Tibial nerve (tissue), 4 donors: ENCODE measurements at places on chromosomes 12 and 14. TPM values are rescaled to one million over a fixed set of nuclear protein-coding genes. Genes with fewer than 3 reads are reported as not detected.

GRCh38 chr12:54977155-54977554, 7.4 kb downstream of the TESPA1 start:
- DNase-seq: no peak

- no peak for DNase-seq
These were observed 12.1 kb downstream of the NFATC4 start for GRCh38 chr14:24379907-24380730.

DNA sequence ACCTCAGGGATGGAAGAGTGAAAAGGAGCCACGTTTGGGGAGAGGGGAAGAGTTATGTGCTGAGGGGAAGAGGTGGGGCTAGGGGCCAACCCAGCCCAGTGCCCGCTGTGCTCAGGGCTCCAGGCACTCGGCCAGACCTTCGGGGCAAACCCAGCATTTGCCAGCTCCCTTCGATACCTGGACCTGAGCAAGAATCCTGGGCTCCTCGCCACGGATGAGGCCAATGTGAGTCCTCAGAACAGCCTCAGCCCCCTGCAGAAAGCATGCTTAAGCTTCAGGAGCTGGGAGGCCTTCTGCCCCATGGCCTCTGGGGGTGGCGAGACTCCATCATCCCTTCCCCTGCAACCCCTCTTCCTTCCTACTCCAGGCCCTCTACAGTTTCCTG, 5.0 kb downstream of the CARMIL3 start:
- no peak for DNase-seq

DNA sequence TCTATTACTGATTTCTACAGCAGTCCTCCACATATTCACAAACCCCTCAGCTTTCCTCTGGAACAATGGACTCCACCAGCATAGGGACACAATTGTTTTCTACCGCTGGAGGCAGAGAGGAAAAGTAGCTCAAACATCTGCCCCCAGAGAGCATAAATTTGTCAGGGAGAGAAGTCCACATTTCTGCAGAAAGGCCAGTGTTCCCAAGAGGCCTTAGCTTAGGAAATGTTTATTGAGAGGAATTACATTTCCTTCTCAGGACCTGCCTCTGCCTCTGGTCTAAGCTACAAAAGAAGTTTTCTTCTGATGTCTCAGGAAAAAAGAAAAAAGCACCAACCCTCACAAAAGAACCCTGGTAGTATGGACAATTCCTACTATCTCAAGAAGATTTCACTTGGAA, 217.8 kb upstream of the BMP4 start:
- DNase-seq: no peak

GRCh38 chr12:52082988-52083637, 3.6 kb downstream of the SMIM41 start:
- peak; percentile 60 for DNase-seq

GRCh38 chr12:52860102-52860823, 11.5 kb upstream of the KRT78 start:
- no peak for DNase-seq

DNA sequence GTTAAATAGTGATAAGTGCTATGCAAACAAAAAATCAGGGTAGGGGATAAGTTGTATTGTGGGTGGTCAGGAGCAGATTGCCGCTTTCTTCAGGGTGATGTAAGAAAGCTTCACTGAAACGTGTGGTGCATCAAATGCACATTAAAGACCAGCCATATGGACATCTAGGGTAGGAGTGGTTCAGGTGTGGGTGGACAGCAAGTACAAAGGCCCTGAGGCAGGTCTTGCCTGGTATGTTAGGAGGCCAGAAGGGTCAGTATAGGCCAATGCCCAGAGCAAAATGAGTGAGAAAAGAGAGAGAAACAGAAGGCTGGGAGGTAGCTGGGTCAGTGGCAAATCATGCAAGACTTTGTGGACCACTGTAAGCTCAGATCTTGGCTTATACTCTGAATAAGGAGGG, 25.6 kb upstream of the CISTR start:
- DNase-seq: no peak

DNA sequence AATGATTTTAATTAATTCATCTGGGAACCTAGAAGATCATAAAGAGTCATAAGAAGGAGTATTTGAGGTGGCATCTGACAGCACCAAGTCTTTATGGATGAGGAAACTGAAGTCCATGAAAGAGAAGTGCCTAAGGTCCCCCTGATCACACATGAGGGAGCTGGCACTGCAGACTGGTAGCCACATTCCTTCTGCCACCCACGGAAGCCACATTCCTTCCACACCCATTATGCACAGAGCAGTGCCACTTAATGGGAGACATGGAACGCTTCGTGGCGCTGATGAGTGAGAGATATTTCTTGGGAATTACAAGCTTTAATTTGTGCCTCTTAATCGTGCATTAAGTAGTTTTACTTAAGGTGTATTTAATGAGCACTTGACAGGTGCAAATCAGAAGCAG, 139.3 kb upstream of the NTF3 start:
- DNase-seq: no peak

- no peak for DNase-seq
These were observed 13.1 kb upstream of the PLEKHD1 start for GRCh38 chr14:69471436-69471835.

GRCh38 chr12:52993558-52993869, 12.7 kb upstream of the EIF4B start:
- no peak for DNase-seq

DNA sequence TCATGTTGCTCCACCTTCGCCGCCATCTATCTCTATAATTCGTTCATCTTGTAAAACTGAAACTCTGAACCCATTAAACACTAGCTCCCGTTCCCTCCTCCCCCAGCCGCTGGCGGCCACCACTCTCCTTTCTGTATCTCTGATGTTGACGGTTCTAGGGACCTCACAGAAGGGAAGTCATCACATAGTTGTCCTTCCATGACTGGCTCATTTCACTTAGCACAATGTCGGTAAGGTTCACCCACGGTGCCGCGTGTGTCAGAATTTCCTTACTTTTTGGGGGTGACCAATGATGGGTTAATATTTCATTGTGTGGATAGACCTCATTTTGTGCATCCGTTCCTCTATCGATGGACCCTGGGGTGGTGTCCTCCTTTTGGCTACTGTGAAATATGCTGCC, 2.0 kb upstream of the CACNA2D4 start:
- no peak for DNase-seq

GRCh38 chr12:67223225-67223624, 45.9 kb upstream of the CAND1 start:
- no peak for DNase-seq

DNA sequence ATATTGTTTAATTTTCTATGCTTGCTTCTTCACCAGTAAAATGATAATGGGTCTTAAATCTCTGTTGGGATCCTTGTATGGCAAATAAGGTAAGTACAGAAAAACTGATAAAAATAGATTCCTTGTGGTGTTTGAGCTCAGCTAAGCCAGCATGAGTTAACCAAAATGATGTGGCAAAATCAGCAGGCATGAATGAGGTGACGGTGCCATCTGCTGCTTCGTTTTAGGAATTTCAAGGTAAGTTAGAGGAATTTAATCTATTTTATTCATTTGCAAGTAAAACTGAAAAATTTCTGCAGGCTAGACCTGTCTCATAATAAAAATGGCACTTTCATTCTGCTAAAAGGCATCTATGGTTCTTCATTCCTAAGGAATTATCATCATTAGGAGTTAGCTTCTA, 10.0 kb upstream of the CLEC7A start:
- DNase-seq: peak; percentile 40

GRCh38 chr12:51527966-51528365, 63.1 kb upstream of the SCN8A start:
- no peak for DNase-seq

DNA sequence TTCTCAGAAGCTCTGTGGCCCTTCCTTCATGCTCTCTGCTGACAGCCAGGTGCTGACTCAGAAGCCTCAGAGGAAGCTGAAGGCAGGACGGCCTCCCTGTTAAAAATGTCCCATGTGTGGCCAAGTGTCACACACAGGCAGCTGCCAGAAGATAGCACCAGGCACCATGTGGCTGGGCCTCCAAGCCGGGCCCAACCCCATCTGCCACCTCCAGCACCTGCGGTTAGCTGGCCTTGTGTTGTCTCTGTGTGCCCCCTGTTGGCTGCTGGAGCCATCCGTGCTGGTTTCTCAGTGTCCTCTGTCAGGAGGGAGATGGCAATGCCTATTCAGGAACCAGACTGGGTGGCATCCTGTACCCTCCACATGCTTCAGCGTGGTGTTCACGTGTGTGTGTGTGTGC, 63.2 kb downstream of the TSPAN11 start:
- no peak for DNase-seq

DNA sequence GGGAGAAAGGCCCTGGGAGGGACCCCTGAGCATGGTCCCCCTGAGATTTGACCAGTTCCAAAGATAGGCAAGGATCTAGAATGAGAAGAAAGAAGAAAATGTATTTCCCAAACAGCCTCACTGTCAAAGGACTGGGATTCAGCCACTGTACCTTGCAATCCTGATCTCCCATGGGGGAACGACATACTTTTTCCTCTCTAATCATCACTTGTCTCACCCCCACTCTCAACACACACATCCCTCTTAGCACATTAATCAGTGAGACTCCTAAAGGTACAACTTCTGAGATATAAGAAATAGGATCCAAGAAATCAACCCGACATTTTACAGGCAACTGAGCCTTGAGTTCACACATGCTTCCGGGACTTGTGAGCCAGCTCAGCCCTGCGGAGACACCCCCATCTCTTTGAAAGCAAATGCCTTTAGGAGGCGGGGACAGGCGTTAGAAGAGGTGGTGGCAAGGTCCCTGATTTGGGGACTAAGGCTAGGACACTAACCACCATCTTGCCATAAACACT, 1.4 kb downstream of the MAP3K9 start:
- DNase-seq: no peak

- DNase-seq: no peak
These were observed 27.7 kb downstream of the JKAMP start for GRCh38 chr14:59511916-59512575.

DNA sequence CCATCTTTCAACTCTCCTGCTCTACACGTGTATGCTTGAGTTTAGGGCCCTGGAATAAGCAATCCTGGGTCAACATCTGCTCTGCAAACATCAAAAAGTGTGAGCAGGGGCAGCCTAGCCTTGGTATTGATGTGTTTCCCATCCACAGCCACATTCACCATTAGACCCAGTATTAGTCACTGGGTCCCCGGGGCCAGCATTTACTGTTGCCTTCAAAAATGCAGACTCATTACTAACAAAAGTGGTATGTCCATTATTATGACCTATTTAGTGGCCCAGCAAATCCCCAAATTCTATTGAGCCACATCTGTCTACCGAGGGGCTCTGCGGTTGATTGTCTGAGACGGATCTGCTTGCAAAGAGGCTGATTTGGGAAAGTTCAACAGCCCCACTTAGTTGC, 661.8 kb downstream of the DIO2 start:
- no peak for DNase-seq

- DNase-seq: no peak
These were observed 11.7 kb downstream of the TNFAIP2 start for GRCh38 chr14:103134919-103135318.

DNA sequence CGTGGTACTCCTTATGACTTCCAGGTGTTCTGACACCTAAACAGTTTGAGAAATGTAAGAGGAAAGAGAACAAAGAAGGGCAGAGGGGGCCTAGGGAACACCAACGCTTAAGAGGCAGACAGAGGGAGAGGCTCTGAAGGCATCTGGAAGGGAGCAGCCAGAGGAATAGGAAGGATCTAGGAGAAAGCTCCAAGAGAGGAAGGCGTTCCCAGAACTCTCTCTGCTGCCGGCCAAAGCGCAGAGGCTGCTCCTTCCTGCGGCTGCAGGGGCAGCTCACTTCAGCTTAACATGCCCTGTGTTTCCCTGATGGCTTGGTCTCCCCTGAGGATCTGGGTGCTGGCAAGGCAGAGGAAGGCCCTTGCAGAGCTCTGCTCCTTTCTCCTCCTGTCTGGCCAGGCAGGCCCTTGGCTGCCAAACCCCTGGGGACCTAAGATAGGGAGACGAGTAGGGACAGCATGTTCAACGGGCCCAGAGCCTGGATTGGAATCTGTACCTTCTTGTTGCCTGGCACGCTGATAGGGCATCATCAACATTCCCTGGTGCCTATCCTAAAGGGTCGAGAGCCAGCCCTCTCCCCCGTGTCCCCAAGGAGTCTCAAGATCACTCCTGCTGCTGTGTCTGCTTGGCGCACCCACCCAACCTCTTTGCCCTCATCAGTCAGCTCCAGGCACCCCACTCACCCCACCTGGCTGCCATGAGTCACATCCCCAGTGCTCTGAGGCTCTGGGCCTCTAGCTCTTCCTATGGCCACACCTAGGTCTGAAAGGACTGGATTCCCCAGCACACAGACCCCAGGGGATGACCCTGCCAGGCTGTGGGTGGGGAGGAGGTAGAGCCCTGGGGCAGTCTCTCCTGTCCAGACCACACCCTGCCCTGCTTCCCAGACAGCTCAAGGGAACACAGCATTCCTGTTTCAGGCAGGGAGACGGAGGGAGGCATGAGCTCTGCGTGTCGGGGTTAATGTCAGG, 45.6 kb downstream of the LTBP2 start:
- no peak for DNase-seq

DNA sequence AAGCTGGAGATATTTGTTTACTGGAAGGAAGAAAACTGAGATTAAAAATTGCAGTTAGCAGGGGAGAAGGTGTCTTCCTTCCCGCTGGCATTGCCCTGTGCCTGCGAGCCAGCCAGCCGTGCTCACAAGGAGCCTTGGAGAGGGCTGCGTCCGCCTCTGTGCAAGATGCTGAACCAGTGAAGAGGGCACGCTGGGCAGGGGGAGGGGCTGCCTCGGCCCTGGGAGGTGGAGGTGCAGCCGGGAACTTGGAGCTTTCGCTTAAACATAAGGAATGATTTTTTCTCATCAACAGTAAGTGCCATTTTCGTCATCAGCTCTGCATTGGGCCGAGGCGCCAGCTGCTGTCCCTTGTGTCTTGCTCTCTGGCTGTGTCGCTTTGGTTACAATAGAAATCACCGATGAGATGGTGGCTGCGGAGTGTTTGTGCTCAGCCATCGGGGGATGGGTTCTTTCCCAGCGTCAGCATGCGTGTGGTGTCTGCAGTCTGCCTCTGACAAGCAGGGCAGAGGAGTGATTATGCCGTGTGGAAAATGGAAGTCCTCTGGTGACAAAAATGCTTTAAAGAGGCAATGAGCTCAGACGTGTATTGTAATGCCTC, 97.3 kb downstream of the ESR2 start:
- DNase-seq: no peak

DNA sequence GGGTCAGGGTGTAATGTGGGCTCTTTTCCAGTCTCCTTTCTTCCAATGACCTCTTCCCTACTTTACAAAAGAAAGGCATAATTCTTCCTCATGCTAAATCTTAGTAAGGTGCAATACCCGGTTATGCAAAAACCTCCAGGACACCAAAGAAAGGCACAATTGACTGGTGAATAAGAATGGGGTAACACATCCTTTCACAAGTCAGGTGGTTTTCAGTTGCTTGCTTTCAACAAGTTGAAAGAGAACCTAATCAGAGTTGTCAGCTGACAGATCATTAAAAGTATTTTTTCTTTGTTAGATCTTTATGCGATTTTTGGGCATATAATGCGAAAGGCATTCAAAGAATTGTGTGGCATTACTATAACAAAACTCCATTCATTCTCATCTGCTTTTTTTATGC, 1.3 kb upstream of the AEBP2 start:
- DNase-seq: no peak

The GNG2 gene
- total RNA-seq: 68.2 TPM

The BRF1 gene
- 77.6 TPM for total RNA-seq

The PPP2R3C gene
- total RNA-seq: 29.7 TPM

The B3GNT4 gene
- not detected for total RNA-seq

The DEPDC4 gene
- total RNA-seq: 1.2 TPM

The CFAP54 gene
- 6.7 TPM for total RNA-seq

The HOXC6 gene
- total RNA-seq: 3.6 TPM

The PDZRN4 gene
- total RNA-seq: 177 TPM

The BDKRB2 gene
- total RNA-seq: 10.5 TPM

The FGD6 gene
- 12.3 TPM for total RNA-seq

The SPIC gene
- not detected for total RNA-seq

The RIPK3 gene
- total RNA-seq: 9.6 TPM

The FAM90A1 gene
- total RNA-seq: not detected

The CMKLR1 gene
- 22.3 TPM for total RNA-seq

The ATL1 gene
- 34.7 TPM for total RNA-seq

The RFX4 gene
- total RNA-seq: not detected

The GLT1D1 gene
- 0.60 TPM for total RNA-seq
